ENCODE measurements at places on chromosomes 12 and 14.

GRCh38 chr12:46491548-46491947, 119.0 kb upstream of the SLC38A2 start:
- no peak for DNase-seq

DNA sequence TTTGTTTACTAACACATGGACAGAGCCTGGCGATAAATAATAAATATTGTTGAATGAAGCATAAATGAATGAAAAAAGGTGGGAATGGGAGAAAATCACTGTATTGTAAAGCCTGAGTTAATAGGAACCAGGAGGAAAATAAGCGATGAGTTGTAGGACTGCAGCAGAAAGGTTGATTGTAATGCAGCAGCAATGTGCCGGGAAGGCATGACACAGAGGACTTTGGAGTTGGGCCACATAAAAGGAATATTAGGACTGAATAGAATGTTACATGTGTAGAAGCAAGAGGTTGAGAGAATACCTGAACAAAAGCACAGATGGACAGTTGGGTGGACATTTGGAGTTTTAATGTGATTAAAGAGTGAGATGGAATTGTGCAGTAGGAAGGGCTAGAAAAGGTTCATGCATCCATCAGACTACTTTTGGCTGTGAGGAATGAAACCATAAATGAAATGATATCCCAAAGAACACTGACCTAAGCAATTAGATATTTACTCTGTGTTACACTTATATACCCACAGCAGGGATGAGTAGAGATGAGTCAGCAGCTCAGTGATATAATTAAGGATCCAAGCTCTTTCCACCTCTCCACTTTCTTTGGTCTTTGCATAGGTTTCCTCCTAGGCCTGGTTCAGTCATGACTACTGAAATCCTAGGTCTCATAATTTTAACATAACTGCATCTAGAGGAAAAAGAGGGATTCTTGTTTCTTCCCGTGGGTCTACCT, 55.4 kb downstream of the CCER1 start:
- peak; percentile 61 for DNase-seq

GRCh38 chr14:77086017-77086727, 11.9 kb upstream of the CIPC start:
- DNase-seq, result peak; percentile 57

DNA sequence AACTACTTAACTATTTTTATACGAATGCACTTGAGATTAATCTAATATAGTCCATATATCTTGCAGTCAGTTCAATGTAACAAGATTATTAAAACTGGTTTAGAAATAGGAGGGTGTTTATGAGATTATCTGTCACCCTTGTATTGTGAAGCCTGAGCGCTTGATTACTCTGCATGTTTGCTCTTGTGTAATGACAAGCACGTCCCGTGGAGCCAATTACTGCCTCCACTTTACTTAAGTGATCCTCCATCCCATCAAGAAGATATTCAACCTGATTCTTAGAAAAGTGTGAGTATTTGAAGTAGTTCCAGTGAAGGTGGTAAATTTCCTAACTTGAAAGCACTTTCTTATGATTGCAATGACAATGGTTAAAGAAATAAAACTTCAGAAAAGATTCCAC, 415.2 kb upstream of the GARIN6 start:
- DNase-seq, result no peak

DNA sequence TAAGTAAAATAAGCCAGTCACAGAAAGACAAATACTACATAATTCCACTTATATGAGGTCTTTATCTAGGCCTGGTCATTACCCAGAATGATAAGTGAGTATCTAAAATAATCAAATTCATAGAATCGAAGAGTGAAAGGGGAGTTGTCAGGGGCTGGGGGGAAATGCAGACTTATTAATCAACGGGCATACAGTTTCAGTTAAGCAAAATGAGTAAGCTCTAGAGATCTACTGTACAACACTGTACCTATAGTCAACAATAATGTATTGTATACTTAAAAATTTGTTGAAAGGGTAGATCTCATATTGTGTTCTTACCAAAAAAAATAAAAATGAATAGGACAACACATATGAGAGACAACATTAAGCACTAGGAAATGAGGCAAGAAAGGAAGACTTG, 13.3 kb downstream of the BTBD7 start:
- no peak for DNase-seq

- DNase-seq, result peak; percentile 67
These were observed 35.1 kb upstream of the BATF start for GRCh38 chr14:75487155-75487671.

DNA sequence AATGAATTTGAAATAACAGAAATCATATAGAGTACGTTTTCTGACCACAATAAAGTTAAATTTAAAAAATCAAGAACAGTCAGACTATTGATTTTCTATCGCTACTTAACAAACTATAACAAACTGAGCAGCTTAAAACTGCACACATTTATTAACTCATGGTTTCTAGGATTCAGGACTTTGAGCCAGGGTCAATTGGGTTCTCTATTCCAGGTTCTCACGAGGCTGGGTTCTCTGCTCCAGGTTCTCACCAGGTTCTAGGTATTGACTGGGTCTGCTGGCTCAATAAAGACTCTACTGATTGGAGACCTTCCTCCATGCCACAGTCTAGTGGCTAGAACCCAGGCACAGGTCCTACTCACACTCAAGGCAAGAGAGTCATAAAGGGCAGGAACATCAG, 22.8 kb downstream of the ABCC9 start:
- DNase-seq, result no peak

GRCh38 chr12:75964150-75964549, 67.4 kb downstream of the PHLDA1 start:
- no peak for DNase-seq

DNA sequence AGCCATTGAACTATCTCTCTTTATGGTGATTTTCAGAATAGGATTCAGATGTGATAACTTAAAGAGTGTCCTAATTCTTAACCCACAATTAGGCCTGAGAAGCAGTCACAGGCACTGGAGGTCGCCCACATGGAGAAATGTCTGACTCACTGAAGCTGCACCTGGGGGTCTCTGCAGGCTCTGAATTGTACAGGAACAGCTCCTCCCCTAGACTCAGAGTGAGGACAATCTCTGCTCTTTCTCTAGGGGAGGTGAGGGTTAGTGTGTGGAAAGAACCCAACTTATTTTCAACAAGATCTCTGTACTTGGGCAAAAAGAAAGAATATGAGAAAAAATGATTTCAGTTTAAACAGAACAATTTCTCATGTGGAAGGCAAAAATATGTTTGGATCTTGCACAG, 1124.6 kb downstream of the TMEM121 start:
- no peak for DNase-seq

DNA sequence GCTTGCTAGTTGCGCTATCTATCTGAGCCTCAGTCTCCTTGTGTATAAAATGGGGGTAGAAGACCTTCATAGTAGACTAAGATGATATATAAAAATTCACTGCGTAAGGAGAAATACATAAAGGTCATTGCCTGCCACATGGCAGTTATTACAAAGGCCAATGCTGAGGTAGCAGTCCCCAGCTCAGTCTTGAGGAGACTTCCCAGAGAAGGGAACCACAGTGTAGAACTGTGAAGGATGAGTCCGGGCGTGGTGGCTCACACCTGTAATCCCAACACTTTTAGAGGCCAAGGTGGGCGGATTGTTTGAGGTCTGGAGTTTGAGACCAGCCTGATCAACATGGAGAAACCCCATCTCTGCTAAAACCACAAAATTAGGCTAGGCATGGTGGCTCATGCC, 17.1 kb upstream of the SP7 start:
- DNase-seq, result no peak

DNA sequence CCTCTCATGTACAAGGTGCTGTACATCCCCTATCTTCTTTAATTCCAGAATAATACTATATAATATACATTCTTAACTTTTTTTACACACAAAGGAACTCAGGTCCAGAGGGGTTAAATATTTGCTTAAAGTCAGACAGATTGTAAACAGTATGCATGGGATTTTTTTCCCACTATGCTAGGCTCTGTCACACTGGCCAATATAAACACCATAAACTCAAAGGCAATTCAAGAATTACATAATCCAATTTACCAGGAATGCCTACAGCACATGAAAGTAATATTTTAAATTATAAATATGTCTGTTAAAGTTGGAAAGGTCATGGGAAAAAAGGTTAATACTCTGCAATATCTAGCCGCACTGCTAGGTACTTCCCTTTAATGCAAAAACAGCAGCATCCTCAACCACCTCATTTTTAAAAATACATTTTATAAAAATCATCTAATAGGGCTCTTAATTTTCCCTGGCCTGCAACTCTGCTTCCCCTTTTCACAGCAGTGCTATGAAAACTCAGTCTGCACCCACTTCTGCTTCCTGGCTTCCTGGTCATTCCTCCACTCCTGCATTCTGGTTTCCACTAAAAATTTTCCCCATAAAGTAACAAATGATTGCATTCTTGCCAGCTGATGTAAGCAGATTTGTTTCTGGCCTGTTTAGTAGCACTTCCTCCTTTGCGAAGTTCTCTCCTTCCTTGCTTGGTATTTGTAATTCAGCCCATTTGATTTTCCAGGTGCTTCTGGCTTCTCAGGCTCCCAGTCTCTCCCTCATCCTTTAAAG, 128.1 kb downstream of the ITPR2 start:
- DNase-seq, result peak; percentile 7

DNA sequence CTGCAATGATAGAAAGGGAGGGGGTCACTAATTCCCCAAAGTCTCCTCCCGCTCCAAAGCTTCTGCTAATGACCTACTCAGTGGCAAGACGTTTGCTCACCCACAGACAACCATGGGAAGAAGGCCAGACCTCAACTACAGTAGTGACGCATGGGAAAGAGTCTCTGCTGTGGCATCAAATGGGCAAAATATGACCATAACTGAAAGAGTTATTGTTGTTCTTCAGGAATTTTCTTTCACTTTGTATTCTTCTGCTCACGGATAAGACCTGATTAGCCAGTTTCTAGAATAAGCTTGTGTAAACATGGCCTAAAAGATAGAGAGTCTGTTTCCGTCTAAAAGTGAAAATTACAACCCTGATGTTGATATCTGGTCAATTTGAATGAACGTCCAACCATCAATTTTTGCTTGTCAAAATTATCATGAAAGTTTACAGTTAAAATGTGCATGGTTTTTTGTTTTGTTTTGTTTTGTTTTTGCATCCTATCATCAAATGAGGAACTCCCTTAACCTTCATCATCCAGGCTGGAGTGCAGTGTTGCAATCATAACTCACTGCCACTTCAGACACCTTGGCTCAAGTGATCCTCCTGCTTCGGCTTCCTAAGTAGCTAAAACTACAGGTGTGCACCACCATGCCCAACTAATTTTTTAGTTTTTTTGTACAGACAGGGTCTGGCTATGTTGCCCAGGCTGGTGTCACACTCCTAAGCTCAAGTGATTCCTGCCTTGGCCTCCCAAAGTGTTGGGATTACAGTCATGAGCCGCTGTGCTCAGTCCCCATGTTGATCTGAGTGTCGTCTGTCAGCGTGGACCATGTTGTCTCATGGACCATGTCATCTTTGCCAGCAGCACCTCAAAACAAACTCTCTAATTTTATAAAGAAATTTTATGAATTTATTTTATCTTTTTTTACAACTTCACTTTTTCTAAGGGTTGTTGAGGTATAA, 7.0 kb downstream of the KRT6B start:
- no peak for DNase-seq

DNA sequence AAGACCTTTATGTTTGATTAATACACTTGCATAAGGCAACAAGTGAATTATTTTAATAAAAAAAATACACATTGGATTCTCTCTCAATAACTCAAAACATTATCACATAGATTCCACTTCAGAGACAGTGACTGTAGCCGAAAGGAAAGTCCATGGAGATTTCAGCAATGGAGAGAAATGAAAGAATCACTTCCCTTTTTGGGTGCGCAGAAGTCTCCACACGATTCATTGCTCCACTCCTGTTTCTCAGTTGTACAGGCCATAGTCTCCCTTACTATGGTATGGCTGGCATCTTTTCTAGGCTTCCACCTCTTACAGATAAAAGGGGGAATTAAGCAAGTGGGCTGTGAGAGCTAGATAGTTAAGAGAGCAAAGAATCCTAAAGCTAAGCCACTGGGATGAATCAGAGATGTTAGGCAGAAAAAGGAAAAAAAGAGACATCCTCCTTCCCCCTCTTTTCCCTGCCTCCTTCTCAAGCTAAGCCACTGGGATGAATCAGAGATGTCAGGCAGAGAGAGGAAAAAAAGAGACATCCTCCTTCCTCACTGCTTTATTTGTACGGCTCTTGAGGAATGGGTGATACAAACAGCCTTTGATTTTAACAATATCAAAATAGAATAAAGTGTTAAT, 16.3 kb downstream of the ST8SIA1 start:
- peak; percentile 59 for DNase-seq

- no peak for DNase-seq
These were observed 964.2 kb downstream of the NRXN3 start for GRCh38 chr14:79134361-79134760.

DNA sequence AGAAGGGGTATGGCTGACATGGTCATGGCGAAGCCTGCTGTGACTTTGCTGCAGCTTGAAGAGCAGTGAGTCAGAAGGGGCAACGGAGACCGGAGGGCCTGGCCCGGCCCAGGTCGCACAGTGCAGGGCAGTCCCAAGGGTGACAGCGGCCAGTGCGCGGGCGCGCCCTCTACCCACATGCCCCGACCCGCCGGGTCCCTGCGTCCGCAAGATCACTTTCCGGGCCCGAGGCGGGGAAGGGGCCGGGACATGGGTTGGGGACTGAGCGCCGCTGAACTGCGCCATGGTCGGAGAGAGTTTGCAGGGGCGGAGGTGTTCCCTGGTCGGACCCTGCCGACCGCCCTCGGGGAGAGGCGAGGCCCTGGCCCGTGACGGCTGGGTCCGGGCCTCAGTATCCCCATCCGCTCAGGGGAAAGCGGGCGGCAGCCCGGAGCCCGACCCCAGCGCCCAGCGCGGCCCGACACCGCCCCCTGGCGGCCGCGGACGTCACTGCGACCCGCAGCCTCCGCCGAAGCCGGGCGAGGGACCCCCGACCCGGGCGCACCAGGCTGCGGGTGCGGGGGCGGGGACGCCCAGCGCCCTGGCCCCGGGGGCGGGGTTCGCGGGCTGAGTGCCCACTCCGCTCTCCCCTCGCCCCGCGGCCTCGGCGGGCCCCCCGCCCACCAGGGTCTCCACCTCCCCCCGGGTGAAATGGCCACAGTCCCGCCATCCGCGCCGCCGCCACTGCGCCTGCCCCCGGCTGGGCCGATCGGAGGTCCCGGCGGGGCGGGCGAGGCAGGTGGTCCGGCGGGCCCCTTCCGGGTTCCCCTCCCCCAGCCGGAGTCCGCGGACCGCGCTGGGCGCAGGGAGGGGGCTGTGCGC, 7.2 kb upstream of the ANKRD9 start:
- DNase-seq, result no peak

DNA sequence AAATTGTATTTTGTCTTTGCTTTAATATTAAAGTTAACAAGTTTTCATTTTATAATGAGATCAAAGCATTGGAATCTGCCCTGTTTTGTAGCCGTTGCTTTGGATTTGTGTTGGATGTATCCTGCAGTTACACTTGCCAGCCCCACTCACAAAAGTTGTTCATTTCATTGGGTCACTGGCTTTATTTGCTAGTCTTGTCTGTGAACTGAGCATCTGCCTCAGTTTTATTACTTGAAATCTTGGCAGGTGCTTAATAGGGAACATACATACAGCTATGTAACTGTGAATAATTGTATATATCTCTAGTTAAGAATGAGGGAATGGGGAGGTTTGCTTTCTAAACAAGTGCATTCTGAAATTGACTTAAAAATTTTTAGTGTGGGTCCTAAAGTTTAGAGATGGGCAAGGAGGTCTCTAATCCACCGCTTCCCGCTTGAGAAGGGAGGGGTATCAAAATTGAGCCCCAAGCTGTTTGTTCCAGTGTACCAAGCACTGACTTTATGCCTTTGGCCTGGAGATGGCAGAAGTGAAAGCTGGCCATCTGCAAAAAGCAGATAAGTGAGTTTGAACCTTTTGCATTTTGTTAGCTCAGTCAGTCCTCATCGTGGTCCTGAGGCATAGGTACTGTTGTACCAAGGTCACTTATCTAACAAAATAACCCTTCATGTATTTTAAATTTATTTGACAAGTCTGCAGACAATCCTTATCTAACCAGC, 9.3 kb downstream of the EIF5 start:
- no peak for DNase-seq
